ENCODE measurements at places on chromosomes 6 and 20.

DNA sequence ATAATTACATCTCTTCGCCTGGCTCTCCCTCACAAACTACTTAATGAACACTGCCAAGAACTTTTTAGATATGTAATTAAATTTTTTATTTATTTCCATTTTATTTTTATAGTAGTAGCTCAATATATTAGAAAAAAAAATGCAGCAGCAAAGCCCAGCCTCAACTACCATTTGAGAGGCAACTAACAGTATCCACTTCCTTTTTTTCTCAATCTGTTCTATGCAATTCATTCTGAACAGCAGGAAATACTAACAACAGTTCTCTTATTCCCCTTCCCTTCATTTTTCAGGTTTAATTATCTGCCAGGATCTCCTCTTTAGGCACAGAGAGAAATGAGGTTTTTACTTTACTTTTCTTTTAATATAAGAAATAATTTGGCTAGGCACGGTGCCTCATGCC lies 112.7 kb downstream of the ZNF217 start:
- DNase-seq = no peak

GRCh38 chr20:4099905-4100675 lies 84.7 kb upstream of the RNF24 start:
- DNase-seq = no peak

GRCh38 chr20:48453477-48454093 lies 374.2 kb downstream of the PREX1 start:
- no peak for DNase-seq

DNA sequence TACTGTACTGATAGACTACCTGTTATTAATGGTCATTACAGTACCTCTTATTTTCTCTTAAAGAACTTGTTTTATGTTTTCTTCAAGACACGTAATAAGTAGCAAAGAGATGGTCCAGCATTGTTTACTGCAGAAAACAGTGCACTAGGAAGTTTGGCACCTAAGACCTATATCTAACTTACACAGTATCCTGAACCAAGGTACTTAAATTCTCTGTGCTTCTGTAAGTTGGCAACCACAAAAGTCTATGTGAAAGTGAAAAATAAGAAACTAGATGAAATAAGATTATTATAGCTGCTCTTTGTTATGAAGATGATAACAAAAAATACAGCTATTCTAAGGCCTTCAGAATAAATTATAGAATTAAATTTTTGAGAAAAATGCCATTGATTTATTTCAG lies 411.7 kb upstream of the SOX4 start:
- no peak for DNase-seq

DNA sequence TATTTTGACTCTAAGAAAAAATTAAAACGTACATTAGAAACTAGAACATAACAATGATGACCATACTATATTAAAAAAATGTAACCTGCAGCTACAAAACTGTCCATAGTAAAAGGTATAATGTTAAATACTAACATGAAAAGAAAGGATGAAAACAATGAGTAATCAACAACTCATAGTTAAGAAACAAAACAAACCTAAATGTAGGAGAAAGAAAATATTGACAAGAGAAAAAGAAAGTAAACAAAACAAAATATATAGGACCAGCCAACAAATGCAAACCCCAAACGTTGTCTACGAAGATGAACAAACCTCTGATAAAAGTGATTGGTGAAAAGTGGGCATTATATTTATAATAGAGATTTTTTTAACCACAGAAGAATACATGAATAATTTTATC lies 41.1 kb upstream of the ADGRG6 start:
- no peak for DNase-seq

DNA sequence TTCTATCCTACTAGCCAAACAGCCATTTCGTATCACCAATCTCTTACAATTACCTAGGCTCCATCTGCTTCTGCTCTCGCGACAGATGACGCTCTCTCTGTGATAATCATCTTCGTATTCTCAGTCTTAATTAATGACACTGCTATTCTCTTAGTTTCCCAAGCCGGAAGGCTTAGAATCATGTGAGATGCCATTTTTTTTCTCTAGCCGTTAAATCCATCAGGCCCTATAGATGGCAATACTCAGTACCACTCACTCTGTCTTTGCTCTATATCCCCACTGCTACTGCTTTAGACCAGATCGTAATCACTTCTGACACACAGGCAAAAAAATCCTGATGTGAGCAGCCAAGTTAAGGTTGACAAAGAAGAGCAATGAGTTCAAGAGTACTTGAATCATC lies 2.1 kb upstream of the THEMIS start:
- DNase-seq = no peak

DNA sequence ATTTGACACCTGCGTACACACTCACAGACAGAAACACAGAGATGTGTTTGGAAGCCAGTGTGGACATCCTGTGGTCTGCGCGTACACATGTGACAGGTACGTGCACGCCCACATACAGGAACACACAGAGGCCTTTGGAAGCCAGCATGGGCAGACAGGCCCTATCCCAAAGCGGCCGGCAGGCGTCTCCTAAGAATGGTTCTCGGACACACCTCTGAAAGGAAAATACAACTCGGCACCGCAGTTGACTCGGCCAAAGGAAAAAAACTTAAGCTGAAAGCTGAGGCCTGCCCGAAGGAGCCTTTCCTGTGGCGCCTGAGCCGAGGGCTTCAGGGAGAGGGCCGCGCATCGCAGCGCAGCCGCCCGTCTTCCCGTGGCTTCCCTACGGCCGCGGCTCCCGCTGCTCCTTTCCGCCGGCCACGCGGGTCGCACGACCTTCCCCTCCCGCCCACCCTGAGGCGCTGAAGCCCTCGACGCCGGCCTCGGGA lies 1.4 kb upstream of the CEP43 start:
- DNase-seq = no peak

GRCh38 chr6:55776113-55776512 lies 99.3 kb downstream of the BMP5 start:
- DNase-seq = no peak

DNA sequence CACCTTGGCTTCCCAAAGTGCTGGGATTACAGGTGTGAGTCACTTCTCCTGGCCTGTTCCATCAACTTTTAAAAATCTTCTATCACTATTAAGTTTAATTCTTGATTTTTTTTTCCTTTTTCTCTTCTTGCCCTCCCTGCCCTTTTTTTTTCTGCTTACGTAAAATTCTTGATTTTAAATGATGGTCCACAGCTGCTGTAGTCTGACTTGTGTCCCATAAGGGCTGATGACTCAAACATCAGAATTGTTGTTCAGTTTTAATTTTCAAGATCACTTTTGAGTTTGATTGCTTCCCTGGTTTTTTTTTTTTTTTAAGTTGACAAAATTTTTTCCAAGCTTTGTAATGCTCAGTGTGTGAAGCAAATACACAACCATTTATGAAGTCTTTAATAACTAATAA lies 61.9 kb downstream of the CBFA2T2 start:
- no peak for DNase-seq

GRCh38 chr6:39312912-39313525 lies 1.2 kb downstream of the KCNK17 start:
- DNase-seq = no peak

DNA sequence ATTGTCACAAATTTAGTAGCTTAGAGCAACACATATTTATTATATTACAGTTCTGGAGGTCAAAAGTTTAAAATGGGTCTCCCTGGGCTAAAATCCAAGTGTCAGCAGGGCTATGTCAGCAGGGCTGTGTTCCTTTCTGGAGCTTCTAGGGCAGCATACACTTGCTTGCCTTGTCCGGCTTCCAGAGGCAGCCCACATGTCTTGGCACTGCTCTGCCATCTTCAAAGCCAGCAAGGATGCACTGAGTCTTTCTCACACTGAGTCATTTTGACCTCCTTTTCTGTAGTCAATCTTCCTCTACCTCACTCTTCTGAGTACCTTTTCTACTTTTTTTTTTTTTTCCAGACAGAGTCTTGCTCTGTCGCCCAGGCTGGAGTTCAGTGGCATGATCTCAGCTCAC lies 39.0 kb downstream of the ADGRF4 start:
- DNase-seq = no peak

DNA sequence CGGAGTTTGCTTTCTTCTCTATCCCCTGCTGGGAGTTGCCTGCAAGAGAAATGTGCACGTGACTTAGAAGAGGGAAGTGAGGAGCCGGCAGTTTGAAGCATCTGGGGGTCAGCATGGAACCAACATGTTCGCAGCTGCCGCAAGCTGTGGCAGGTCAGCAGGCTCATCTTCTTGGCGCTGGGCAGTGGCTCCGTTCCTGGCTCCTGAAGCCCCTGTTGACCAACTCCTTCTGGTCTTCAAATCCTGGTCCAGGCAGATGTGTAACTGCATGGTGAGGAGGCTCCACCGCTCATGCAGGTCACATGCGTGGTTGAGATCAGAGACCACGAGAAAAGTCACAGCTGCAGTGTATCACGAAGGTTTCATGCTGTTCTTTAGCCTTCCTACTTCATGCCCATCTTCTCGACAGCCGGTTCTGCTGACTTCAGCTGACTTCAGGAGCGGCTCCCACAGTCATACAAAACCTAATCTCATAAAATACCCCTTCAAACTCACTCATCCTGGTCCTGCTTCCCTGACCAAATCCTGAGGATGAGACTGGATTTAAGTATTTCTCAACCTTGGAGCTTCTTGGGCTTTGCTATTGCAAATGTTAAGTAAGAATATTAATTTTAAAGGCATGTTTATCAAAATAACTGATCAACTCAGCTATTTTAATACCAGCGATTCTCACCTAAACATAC lies 44.9 kb upstream of the BCAS1 start:
- DNase-seq = no peak

- no peak for DNase-seq
These were observed 66.0 kb upstream of the RIN2 start for GRCh38 chr20:19692100-19692499.

DNA sequence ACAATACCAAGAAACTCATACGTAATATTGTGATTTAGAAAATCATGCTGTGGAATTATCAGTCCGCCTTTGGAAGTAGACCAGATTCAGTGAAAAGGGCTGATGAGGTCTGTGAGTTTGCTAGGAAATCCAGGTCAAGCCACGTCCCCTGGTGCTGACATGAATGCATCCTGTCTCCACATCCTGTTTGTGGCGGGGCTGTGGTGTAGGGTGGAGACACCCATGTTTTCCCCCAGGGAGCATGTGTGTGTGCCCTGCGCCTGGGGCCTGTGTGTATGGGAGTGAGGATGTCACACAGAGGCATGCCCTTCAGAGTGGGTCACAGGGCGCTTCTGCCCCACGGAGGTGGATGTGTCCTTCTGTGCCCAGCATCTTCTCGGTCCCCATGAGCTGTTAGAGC lies 109.1 kb downstream of the SASH1 start:
- DNase-seq = no peak

- no peak for DNase-seq
These were observed 865 bp downstream of the STK38 start for GRCh38 chr6:36546308-36546919.

GRCh38 chr20:23008667-23009066 lies 26.4 kb upstream of the SSTR4 start:
- DNase-seq = no peak

GRCh38 chr6:111583986-111584385 lies 21.7 kb downstream of the TRAF3IP2 start:
- DNase-seq = no peak

GRCh38 chr6:90048206-90048967 lies 154.1 kb downstream of the GJA10 start:
- no peak for DNase-seq

GRCh38 chr6:164749221-164750064 lies 560.0 kb downstream of the C6orf118 start:
- no peak for DNase-seq

- no peak for DNase-seq
These were observed 215.5 kb downstream of the ANKRD60 start for GRCh38 chr20:58012731-58013510.

DNA sequence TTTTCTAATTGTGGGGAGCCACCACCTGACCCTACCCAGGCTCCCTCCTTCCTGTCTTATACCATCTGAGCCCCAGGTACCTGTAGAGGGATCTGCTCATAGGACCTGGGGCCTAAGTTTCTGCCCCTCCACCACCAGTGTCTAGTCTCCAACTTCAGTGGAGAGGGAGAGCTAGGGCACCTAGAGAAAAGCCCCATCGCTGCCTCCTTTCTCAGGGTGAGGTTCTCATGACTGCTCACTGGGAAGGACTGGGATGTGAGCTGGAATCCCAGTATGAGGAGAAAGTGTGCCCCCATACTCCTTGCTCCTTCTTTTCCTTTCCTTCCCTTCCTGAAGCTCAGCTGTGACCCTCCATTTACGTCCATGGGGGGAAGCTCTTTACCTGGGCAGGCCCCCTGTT lies 231.6 kb downstream of the LRFN2 start:
- DNase-seq = no peak

DNA sequence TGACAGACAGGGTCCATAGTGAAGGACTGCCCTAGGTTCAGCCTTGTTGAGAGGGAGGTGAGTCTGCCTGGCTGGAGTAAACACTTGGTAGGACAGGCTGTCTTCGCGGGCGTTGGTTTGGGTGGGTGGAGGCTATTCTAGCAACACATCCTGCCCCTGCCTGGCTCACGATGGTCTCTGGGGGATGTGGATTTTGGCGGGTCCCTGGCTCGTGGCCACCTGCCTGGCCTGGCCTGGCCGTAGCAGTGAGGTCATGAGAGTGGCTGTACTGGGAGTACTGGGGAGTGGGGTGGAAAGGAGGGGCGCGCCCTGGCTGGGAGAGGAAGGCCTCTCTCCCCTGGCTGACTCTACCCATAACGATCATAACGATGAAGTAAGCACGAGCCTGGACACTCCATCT lies 30.2 kb upstream of the MRPS18A start:
- DNase-seq = no peak

- DNase-seq = no peak
These were observed 50.7 kb downstream of the DOK5 start for GRCh38 chr20:54525916-54526590.

DNA sequence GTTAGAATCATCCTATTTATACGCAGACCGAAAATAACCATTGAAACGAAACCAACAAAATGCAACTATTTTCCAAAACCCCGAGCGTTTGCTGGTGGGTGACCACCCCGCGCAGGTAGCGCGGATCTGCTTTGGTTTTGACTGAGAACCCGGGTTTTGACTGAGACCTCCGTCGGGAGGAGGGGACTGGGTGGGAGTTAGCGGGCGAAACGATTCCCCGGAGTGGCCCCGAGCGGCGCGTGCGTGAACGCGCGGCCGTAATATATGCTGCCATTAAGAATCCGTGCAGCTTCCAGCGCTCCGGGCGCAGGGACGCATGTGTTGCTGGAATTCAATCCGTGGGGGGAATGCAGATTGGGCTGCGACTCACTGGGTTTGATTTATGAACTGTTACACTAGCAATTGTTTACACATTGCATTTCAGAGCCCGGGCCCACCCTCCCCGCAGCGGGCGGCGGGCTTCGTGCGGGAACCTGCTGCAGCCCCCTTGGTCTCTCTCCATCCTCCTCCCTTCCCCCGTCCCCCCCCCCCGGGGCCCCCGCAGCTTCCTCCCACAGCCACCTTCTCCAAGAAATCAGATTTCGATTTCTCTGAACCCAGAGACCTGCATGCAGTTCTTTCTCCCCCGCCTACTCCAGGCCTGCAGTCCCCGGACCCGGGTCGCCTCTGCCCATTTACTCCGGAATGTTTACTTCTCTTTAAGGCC lies 9.9 kb downstream of the NRN1 start:
- DNase-seq = no peak

- DNase-seq = no peak
These were observed 382.5 kb downstream of the PRKN start for GRCh38 chr6:162345051-162345511.

Data from CMK (cell line).